ENCODE measurements at places on chromosomes 6 and 20.

DNA sequence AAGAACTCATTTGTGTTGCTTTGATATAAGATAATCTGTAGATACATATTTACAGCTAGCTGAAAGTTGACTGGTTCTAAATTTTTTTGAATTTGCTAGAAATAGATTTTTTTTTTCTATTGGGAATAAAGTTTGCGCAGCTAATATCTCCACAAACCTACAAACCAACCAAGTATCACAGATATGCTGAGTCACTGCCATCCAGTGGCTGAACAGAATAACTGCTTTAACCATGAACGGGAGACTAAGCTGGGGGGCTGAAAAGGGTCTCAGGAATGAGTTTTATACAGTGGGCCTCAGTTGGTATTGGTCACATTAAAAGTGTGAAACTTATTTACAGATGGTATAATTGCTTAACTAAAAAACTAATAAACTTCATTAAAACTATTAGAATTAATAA is 326.7 kb upstream of the CNR1 start:
- no peak for DNase-seq

DNA sequence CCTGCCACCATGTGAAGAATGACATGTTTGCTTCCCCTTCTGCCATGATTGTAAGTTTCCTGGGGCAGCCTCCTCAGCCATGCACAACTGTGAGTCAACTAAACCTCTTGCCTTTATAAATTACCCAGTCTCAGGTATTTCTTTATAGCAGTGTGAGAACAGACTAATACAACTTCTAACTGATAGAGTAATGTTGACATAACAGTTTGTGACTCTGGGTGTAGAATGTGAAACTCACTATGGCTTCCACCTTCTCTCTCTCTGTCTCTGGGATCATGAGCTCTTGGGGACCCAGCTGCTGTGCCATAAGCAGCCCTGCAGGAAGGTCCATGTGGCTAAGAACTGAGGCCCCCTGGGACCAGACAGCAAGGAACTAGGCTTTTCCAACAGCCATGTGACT is 3.5 kb upstream of the HLA-G start:
- DNase-seq, result no peak

DNA sequence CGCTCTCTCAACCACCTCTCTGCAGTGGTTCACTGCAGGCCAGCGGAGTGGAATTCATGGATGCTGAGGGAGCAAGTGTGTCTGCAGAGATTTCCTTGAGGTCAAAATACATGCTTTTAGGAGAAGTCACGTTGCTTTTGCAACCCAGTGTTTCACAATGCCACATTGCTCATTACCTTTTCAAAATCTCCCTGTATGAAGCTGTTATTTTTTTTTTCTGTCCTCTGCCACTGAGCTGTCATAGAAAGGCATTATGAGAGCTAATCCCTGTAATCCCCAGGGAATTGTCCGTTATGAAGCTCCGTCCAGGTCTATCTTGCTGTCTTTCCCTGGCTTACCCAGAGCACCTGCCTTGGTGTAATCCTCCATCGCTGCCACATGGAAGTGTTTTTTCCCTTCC is 60.5 kb upstream of the SLC22A23 start:
- DNase-seq, result no peak

- no peak for DNase-seq
Observed at GRCh38 chr20:49397525-49397924, 84.9 kb downstream of the KCNB1 start.

DNA sequence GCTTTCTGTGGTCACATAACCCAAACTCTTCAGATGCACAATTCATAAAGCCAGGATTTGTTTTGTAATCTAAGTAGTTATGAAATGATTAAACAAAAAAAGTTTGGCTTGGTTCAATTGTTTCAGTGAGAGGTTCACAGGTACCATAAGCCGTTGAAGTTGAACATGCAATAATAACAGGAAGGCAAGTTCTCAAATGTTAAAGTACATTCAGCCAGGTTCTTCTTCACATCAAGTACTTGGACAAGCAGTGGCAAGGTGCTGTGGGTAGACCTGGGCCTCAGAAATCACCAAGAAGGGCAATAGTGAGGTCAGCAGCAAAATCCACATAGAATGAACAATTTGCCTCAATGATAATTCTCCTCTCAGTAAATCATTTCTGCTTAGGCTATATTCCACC is 175.5 kb downstream of the EPM2A start:
- no peak for DNase-seq

GRCh38 chr6:147561726-147562125 is 53.2 kb downstream of the SAMD5 start:
- no peak for DNase-seq

DNA sequence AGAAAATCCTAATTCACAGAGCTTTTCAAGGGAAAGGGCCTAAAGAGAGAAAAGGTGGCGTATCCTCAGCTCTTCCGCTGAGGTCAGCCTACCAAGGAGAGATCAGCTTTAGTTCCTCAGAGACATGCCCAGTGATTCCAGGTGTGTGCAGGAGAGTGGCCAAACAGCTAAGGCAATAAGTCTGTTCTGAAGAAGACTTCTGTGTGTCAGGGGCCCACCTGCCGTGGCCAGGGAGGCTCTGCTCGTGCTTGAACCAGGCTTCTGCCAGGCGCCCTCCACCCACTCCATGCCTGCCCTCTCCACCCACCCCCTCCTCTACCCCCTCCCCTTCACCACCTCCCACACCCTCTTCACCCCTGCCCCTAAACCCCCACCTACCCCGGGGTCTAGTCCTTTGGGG is 67.4 kb upstream of the ARMC2 start:
- DNase-seq, result no peak

- no peak for DNase-seq
Observed at GRCh38 chr20:34012735-34013134, 19.0 kb downstream of the RALY start.

GRCh38 chr20:10591946-10592521 is 81.8 kb downstream of the JAG1 start:
- no peak for DNase-seq

DNA sequence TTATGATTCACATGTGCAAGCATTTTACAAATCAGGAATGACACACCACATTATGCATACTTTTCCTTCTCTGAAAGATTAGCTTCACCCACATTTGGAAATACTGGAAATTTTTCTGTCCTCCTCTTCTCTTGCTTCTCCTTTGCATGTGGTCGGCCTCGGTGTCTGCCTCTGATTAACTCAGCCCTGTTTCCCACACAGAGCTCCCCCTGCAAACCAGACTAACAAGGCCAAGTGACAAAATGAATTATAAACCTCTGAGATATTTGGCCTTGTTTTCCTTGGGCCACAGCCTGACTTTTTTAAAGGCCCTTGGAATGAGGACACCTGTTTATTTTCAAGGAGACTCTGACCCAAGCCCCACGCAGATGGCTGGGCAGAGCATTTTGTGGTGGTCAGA is 9.0 kb upstream of the CCN6 start:
- no peak for DNase-seq

Data from activated T-helper 1 cell treated with Interleukin-2 at 50 U/mL for 16 hours (primary cell).